ENCODE measurements at places on chromosomes 2 and 18.

GRCh38 chr18:44342162-44342561 is 338.5 kb upstream of the SETBP1 start:
- DNase-seq, result no peak

GRCh38 chr18:3246635-3247239 is 864 bp upstream of the MYL12A start:
- DNase-seq, result peak; percentile 36

DNA sequence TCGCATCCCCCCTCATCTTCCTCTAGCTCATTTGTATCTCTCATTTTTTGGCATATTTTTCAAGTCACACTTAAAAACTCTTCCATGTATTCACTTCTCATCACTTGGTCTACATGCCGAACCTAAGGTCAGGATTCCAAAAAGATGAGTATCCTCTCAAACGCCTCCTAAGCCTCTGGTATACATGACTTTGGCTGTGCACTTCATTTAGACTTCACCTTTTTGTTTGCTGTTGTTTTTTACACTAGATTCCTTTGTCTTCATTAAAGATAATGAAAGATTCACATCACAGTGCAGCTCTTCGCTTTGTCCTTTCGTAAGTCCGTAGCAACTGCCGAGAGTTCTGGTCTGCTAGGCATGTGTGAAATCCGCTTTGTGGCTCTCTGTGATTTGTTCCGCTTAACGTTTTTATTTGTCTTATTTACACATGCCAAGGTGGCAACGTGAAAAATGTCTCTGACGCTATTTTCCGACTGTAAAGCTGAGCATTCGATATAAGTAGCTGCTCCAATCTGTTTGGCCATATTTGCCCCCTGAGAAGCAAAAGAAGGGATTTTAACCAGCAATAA is 17.7 kb downstream of the RND3 start:
- DNase-seq, result no peak

- no peak for DNase-seq
Observed at GRCh38 chr2:176123411-176124109, 1.0 kb downstream of the HOXD9 start.

DNA sequence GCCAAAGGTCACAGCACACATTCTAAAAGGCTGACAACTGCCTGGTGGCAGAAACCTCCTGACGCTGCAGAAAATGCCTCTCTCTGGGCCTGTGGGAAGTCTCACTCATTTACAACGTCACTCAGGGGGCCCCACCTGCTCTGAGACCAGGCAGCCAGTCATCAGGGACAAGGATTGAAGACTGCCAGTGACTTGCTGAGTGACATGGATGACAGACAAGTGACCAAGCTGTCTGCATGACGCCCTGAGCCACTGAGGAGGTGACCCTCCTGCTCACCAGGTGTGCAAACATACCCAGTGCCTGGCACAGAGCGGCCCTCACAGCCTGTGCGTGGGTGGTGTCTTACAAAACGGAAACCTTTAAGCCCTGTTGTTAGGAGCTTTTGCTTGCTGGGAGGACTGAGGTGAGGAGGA is 392.4 kb downstream of the TNS1 start:
- peak; percentile 63 for DNase-seq

DNA sequence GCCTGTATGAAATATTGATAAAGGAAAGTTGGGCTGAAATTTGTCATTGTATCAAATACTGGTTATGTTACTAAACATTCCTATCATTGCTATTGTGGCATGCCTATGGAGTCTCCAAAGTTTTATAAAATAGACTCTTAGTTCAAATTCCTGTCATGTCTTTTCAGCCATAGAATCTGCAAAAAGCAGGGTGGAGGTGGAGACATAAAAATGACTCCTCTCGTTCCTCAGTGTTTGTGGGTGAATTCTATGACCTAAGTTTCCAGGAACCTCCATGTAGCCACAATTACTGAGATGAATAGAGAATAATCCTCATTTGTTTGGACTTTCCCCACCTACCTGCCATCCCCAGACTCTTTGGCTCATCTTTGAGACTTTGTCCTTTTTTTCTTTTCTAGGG is 326.3 kb upstream of the ETAA1 start:
- DNase-seq, result no peak

- no peak for DNase-seq
Observed at GRCh38 chr18:79887181-79888000, 64.1 kb downstream of the SLC66A2 start.

GRCh38 chr2:20363578-20363977 is 12.9 kb upstream of the PUM2 start:
- no peak for DNase-seq

Measured in stimulated activated naive CD8-positive, alpha-beta T cell treated with anti-CD3 and anti-CD28 coated beads, Interleukin-15, Interleukin-2, amounts not matched to agents 100 U/mL and 50 U/mL, for 24 hours (primary cell).